ENCODE measurements at places on chromosomes 7 and 10.

DNA sequence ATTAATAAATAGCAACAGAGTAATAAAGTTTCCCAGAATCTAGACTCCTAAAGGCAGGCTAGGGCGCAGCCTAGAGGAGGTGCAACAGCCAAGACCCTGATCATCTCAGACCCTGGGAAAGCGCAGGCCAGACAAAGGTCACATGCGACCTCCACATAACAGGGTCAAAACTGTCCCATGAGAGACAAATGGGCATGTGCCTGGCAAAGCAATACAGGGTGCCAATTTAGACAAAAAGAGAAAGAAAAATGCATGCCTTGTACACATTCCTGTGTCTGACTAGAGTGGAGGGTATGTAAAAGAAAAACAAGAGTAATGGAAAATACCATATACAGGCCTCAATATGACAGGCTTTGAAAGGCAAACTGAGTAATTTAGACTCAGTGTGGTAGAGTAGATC, 22.2 kb downstream of the MPP7 start:
- DNase-seq, result no peak

GRCh38 chr10:95356-96115, 39.7 kb upstream of the ZMYND11 start:
- DNase-seq, result no peak

DNA sequence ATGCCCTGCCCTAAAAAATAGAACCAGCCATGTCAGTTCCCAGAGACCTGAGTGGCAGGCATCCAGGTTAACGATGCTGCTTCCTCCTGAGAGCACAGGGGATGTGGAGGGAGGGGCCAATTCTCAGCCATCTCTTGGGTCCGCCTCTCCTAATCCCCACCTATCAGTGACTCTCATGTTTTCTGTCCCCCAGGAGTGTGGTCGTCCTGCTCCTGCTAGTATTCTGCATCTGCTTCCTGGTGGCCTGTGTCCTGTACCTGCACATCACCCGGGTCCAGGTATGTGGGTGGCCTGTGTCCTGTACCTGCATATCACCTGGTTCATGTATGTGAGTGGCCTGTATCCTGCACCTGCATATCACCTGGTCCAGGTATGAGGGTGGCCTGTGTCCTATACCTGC, 105.3 kb downstream of the ADCY1 start:
- no peak for DNase-seq

DNA sequence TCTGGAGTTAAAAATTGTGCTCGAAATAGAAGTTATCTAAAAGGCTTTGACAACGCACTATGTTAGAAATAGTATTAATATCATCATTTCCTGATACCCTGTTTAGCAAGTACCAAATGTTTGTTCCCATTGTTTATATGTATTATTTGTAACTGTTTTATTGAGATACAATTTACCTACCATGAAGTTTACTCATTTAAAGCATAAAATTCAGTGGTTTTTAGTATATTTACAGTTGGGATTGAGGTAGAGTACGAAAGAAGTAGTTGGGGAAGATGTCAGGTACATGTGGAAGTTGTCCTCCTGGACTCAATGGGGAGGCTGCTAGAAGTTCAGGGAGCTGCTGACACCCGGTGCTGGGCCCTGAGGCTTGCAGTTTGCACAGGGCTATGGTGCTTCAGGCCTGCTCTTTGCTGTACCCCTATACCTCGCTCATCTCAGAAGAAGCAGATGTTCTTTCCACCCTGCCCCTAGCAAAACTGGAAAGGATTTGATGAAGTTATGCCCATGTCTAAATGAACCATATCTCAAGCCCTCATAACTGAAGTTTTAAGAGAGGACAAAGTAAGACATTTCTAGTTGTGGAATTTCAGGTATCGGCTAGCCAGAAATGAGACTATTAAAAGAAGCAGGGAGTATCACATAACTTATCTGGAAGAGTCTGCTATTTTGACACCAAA, 25.2 kb upstream of the WNT16 start:
- no peak for DNase-seq

GRCh38 chr10:91350651-91351081, 59.5 kb upstream of the HECTD2 start:
- no peak for DNase-seq

GRCh38 chr10:113991091-113991860, 52.4 kb upstream of the ADRB1 start:
- DNase-seq, result no peak

GRCh38 chr10:35992107-35992506, 350.0 kb upstream of the FZD8 start:
- no peak for DNase-seq

- no peak for DNase-seq
Observed at GRCh38 chr10:99393036-99393435, 37.4 kb downstream of the GOT1 start.

DNA sequence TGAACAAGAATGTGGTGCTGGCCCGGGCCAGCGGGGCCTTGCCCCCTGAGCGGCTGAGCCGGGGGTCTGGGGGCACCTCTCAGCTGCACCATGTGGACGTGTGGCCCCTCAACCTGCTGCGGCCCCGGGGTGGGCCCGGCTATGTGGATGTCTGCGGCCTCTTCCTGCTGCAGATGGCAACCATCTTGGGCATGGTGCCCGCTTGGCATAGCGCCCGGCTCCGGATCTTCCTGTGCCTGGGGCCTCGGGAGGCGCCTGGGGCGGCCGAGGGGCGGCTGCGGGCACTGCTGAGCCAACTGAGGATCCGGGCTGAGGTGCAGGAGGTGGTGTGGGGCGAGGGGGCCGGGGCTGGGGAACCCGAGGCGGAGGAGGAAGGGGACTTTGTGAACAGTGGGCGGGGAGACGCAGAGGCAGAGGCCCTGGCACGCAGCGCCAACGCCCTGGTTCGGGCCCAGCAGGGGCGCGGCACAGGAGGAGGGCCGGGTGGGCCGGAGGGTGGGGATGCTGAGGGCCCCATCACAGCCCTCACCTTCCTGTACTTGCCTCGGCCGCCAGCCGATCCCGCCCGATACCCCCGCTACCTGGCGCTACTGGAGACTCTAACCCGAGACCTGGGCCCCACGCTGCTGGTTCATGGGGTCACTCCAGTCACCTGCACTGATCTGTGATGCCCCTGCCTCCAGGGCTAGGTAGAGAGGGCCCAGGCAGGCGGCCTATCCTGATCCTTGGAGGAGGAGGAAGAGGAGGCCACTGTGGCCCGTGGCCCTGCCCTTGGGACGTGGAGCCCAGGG, 1.1 kb upstream of the TRIP6 start:
- no peak for DNase-seq

GRCh38 chr7:16028636-16029035, 342.2 kb upstream of the MEOX2 start:
- no peak for DNase-seq

DNA sequence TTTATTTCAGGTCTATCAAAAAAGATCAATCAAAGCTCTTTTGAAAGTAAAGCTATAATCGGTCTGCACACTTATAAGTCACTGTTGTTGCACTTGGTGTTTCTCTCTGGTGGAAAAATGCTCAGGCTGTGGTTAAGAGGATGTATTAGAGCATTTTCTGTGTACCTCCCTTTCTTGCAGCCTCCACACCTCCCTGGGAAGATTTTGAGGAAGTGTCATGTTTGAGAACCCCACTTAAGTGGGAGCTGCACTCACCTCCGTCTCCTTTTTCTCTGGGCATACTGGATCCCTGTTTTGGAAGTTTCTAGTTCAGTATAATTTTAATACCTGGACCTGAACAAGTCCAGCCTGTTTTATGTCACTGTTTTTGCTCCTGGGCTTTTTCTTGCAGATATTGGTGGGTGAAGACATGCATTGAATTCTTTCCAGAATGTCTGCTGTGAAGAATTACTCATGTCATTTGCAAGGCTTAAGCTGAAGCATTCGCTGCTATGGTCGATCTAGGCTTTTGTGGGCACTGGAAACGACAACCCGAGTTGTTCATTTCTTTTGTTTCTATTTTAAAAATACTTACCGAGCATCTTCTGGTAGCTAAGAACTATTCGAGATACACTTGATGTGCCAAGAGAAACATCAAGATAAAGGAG, 36.6 kb downstream of the TCF7L2 start:
- DNase-seq, result no peak

DNA sequence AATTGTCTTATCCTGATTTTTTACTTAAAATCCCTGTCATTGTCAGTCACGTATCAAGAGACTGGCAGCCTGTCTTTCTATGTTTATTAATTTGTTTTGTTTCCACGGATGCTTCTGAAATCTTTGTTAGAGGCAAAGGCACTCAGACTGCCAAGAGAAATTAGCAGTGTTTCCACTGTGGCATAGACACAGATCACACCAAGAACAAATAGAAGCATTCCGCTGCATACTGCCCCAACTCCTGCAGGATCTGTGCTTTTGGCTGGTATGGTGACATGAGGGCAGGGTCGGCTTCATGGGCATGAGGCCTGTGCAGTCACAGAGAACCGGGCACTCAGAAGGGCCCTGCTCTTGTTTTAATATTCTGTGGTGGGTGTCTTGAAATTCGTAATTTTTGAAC, 18.4 kb downstream of the CLDN12 start:
- DNase-seq, result no peak

GRCh38 chr10:103232772-103233488, 12.8 kb upstream of the RPEL1 start:
- DNase-seq, result no peak

- DNase-seq, result no peak
Observed at GRCh38 chr10:36375107-36375506, 733.0 kb upstream of the FZD8 start.

DNA sequence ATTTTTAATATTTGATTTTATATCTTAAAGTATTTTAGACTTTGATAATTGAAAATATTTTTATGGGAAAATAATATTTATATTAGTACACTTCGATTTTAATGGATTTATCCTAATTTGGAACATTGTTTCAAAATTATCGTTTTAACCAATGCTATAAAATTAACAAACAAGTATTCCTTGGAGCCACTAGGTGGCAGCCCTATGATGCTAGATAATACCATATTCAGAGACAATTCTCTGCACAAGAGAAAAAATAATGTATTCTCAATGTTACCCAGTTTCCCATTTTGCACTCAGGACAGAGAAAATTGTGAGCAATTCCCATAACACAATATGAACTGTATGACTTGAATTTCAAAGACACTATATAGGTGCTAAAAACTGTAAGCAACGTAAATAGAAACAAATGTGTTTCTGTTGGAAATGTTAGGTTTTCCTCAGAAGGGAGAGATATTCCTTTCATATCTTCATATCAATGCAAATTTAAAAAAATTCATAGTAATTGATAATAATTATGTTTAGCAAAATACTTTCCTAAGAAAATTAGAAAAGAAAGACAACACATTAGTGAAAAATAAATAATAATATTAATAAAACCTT, 237.8 kb downstream of the SEMA3E start:
- no peak for DNase-seq

- peak; percentile 52 for DNase-seq
Observed at GRCh38 chr10:71569775-71570588, 149.6 kb downstream of the C10orf105 start.

DNA sequence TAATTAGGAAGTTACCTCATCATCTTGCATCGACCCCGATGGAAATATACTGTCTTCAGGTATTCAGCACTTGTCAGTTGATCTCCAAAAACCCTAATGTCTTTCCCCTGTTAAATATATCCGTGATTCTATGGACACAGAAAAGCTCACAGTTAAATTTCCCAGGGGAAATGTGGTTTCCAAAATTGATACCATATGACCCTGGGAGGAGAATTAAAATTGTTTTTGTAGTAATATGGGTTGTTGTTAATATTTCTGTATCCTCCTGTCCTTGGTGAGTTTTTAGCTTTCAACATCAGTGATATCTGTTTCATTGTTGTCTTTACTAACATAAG, 132.1 kb downstream of the CELF2 start:
- no peak for DNase-seq

DNA sequence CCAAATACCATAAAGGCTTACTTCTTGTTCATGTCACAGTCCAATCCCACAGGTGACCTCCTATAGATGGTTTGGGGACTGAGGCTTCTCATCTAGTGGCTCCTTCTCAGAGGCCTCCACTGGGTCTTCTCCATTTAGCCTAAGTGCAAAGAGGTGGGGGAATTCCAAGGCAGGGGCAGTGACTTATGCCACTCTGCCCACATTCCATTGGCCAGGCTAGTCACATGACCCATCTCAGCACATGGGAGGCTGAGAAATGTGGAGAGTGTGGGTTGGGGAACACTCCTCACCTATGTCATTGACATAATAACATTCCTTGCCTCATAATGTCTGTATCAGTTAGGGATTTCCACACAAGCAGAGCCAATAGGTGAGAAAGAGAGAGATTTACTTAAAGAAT, 104.3 kb upstream of the PLXNA4 start:
- no peak for DNase-seq

DNA sequence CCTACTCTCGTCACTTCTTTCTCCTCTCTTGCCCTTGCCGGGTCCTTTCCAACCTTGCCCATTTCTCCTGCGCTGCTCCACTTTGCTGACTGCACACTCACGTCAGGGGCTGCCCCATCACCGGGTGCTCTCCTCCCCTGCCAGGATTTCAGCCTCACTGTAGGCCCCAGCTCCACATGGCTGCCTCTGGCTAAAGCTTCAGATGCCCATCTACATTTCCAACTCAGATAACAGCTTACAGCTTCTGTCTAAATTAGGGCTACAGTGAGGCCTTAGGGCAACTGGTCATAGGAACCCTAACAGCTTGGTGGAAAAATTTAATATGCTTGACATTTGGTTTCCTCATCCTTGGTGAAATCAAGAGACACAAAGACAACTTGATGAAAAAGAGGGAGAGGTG, 25.9 kb downstream of the C10orf120 start:
- no peak for DNase-seq

- no peak for DNase-seq
Observed at GRCh38 chr7:66142996-66143395, 28.3 kb downstream of the CRCP start.

DNA sequence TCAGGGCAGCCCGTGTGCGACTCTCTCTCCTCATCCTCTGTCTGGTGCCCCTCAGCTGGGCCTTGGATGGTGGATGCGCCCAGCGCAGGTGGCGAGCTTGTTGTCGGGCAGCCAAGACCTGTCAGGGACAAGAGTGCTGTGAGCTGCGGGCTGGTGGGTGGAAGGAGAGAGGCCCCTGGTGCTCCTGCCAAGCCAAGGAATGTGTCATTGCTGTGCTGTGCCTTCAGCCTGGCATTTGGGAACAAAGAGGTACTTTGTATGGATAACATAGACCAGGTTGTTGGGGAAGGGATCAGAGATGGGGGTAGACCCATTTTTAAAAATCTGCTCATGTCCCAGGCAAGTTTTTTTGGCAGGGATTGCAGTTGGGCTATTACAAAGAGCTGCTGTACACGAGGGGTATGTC, 120.9 kb downstream of the PKD1L1 start:
- DNase-seq, result no peak

- DNase-seq, result no peak
Observed at GRCh38 chr10:1559761-1560160, 177.6 kb downstream of the ADARB2 start.
